ENCODE measurements at places on chromosomes 1 and 21.
A peak's percentile ranks its signal among the peaks of the same experiment; 100 is the strongest.

GRCh38 chr1:206828765-206829164 is 36.7 kb upstream of the IL20 start:
- DNase-seq, result no peak

DNA sequence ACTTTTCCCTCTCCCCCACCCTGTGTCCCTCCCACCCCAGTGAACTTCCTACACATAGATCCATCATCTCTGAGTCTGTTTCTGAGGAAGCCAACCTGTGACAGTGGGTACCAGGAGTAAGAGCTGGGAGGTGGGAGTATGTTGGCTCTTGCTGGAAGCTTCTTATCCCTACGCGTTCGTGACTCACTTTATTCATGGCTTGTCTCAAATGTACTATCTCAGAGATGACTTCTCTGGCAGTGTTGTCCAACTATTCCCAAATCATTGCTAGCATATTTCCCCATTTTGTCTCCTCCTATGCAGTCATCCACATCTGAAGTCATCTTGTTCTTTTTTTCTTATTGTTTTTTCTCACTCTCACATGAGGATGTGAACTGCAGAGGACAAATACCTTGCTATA is 88.0 kb downstream of the HIVEP3 start:
- no peak for DNase-seq

GRCh38 chr1:207318072-207318619 is 3.3 kb upstream of the CD55 start:
- no peak for DNase-seq

GRCh38 chr1:22677931-22678896 is 25.2 kb downstream of the C1QB start:
- DNase-seq, result no peak

DNA sequence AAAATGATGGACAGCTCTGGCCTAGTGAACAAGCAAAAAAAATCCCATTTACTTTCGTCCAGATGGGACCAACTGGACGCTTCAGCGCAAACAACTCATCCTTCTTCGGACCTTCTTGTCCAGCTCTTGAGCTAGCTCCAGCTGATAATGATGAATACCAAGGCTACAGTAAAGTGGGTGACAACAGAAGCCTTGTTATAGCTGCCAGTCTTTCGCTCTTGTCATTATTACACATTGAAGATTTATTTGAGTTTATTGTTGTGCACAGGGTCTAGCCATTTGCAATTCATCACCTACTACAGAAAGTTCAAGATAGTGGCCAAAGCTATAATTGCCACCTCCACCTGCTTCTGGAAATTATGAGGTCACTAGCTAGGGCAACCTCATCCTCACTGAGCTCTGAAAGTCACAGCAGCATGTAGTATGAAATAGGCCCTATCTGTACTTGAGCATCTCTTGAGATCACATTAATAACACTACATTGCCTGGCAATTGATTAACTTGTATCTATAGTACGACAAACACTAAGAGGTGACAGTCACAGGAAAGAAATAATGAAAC is 76.9 kb downstream of the GPATCH2 start:
- DNase-seq, result no peak

GRCh38 chr1:192952646-192953045 is 106.5 kb downstream of the UCHL5 start:
- no peak for DNase-seq

- DNase-seq, result no peak
These were observed 69.6 kb downstream of the OLFML2B start for GRCh38 chr1:161954050-161954449.

- no peak for DNase-seq
These were observed 79.2 kb downstream of the ZNF326 start for GRCh38 chr1:90074137-90074536.

GRCh38 chr21:32690085-32690484 is 37.7 kb downstream of the SYNJ1 start:
- DNase-seq, result no peak

- DNase-seq, result no peak
These were observed 55.2 kb downstream of the BRWD1 start for GRCh38 chr21:39258207-39258606.

DNA sequence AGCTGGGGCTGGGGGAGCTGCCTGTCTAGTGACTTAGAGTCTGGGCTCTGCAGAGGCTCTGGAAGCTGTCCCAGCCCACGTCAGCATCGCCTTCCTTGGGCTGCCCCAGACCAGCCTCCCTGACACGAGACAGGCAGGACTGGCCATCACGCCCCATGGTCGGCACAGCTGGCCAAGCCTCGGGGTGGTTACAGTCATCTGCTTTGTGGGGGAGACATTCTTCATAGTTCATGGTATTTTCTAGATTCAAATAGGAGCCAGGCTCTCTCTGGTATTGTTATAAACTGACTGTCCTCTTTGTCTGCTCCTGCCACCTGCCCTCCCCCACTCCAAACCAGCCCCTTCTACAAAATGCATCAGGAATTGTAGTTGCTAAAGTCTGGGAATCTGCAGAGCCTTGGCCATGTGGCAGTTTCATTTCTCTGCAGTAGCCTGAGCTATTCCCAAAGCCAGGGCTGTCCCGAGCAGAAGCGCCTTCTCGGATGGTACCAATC is 29.4 kb downstream of the OLFML2B start:
- peak; percentile 56 for DNase-seq

GRCh38 chr1:36350659-36351226 is 27.3 kb upstream of the EVA1B start:
- no peak for DNase-seq

DNA sequence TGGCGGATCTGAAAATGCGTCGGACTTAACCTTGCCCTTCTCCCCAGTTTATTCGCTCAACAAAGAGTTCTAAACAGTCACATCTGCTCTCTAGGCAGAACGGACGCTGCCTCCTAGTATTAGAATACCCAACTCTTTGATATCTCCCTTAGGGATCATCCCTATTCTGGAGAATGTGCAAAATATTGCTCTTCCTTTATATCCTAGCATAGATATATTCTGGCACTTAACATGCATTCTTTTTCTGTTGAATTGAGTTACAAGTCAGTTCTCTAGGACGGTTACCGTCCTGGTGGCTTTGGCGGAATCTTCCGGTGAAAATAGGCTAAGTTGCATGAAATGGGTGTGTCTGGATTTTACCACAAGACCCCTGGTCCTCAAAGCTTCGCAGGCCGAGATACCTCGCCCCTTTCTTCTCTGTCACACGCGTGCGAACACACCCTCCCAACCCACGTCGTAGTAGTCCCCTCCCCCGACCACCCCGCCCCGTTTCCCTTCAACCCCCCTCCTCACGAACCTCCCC is 501 bp upstream of the DNAJC6 start:
- no peak for DNase-seq

DNA sequence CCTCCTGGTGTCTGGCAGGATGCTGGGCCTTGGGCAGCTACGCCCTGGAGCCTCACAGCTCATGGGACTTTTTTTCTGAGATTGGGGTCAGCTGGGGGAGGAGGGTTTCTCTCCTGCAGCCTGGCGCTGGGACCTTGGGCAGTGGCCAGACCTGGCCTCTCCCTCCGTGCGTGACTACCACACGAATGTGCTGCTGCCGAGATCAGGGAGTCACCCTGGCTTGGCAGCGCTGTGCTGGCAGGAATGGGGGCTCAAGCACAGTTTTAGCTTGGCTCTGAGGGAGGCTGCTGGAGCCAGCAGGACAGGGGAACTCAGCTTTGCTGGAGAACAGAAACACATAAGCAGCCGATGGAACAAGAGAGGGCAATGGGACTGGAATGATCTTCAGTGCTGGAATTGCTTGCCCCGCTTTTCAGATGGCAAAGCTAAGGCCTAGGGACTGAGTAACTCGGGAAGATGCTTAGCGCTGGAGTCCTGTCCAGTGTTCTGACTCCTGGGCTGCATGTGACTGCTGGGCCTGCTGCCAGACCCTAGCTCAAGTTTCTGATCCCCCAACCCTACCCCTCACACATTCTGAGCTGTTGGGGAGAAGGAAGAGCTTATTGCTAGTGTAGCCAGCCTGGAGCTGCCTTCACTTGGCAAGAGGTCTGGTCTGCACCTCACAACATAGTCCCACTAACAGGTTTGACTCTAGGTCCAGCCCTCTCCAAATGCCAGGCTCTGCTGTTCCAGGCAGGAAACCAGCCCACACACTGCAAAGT is 69.9 kb downstream of the NAV1 start:
- DNase-seq, result peak; percentile 32

GRCh38 chr1:26283279-26283853 is 3.5 kb downstream of the SH3BGRL3 start:
- DNase-seq, result no peak

DNA sequence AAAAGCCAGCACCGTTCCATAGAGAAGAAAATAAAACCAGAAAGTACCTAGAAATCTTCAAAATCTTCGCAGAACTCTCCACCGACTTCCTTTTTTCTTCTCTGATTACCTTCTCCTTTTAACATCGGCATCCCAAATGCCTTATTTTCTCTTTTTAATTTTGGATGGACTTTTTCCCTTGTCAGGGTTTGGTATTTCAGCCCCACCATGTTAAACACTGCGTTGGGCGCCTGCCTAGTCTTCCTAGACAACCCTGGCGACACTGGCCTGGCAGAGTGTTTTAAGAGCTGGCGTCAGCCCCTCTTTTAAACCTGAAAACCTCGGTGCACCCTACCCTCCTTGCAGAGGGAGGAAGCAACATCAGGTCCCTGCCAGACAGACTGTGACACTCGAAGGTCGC is 66.0 kb upstream of the EFHD2 start:
- no peak for DNase-seq

DNA sequence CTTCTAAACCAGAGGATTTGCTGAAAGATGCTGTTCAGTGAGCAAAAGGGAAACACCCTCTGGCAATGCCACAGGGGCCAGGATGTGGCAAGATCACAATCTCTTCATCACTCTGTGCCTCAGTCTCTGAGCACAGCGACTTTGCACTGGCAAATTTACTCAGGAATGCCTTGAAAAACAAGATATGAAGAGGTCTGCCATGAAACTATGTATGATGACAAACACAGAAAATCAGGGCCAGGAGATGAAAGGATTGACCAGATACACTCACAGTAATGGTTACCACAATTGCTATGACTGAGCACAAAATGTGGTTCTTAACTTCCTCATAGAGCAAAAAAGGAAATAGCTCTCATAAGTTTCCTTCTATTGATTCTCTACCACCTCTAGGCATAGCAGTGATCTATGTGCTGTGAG is 5.8 kb downstream of the TTC13 start:
- no peak for DNase-seq

DNA sequence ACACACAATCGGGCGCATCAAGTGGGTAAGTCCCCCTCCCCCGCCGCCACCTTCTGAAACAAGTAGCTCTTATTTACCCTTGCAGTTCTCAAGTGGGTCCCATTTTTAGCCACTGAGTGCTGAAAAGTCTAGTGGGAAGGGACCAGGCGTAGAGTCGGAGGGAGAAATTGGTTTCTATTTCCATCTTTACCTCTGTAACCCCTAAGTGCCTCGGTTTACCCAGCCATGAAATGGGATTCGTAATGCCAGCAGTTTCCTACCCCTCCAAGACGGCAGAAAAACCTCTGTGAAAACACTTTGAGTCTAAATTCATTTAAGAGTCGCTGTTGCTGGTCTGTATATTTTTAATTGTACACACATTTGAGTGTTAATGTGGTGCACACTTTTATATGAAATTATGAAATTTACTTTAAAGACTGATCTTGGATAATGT is 928 bp downstream of the TLCD4 start:
- no peak for DNase-seq

DNA sequence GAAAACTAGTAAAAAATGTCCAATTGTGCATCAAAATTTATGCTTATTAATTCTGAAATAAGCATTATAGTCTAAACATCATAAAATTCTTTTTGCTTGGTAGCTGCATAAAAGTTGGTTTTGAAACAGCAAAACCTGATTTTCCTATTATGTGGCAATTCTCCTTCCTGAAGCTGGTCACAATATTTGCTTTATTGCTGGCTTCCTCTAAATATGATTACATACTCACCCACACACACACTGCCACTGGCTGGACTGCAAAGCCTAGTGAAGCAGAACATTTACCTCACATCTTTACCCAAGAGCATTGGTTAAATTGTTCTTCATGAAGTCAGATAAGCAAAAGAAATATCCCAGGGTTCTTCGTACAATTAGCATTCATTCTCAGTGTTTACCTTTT is 103.0 kb downstream of the NR5A2 start:
- DNase-seq, result no peak

DNA sequence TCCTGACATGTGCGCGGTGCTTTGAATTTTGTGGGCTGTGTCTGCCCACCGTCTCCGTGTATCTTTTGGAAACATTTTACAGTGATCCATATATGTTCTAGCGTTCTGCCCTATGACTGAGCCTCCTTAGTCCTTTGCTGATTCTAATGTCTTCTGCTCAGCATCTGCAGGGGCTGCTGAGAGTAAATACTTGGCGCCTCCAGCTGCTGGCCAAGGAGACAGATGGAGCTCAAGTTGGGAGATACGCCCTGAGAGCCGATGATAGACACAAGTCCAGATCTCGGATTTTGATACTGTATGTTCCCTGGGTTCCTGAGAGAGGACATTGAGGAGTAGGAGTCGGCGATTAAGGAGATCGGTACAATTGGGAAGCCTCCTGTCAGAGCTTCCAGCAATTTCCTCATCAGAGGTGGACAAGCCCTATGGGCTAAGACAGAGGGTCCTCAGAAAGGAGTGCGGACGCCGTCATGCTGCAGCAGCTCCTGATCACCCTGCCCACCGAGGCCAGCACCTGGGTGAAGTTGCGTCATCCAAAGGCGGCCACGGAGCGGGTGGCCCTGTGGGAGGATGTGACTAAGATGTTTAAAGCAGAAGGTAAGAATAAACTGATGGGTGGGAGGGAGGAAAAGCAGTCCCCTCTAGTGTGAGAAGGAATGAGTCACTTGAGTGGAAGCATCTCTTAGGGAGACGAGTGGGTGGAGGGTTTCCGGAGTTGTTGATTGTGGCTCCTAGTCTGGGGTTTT is 390 bp downstream of the ZFP69B start:
- DNase-seq, result peak; percentile 39

DNA sequence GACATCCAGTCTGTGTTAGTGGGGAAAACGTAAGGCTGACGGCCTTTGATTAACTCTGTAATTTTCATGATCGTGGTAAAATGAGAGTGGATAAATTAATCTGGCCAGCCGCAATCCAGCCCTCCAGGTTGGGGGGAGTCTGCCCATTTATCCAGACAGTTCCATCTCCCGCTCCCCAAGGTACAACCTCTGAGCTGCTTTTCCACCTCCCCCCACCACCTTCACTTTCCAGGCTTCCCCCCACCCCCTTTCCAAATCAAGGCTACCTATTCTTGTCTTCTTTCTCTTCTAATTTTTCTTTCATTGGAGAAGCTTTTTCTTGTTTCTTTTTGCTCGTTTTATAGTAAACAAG is 6.0 kb downstream of the MIER1 start:
- DNase-seq, result no peak

GRCh38 chr1:116253566-116254382 is 119.3 kb upstream of the ATP1A1 start:
- DNase-seq, result no peak
